Activated CD4-positive, alpha-beta memory T cell treated with anti-CD3 and anti-CD28 coated beads for 36 hours (primary cell): ENCODE measurements at places on chromosomes 16 and 17.
A peak's percentile ranks its signal among the peaks of the same experiment; 100 is the strongest.

DNA sequence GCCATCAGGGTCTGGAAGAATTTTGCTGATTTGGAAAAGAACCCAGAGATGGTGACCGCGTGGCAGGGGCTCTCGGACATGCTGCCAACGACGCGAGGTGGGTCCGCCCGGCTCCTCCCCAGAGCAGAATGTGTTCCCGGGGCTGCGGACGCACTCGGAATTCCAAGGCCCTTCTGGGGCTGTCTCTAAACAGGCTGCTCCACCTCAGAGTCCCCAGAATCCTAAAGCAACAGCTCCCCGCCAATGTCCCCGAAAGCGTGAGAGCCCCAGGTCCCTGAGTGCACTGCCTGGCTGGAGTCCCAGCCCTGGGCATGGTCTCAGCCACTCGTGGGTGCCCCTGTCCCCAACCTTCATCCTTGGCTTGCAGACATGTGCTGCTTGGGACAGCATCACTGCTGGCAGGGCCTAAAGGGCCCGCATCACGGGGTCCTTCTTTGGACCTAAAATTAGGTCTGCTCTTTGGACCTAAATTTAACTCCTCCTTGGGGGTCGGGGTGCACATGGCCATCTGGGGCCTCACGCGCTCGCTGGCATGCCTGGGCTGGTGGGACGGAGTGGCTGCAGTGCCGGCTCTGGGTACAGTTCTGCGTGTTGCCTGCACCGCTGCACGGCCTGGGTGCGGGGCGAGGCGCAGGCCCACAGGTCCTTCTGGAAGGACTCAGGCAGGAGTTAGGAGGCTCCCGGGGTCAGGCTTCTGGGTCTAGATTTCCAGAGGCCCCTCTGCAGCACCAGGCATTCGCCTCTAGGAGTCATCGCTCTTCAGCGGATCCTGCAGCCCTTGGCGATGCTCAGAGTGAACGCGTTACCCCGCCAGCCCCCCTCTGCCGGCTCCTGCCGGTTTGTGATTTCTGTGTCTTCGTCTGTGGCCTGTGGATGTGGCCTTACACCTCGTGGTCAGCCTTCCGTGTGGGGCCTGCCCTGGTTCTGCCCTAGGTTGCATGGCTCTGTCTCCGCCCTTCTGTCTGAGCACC is 41.9 kb upstream of the CHMP6 start:
- no peak overlapping the region for H3K4me3 ChIP-seq
- H3K36me3 ChIP-seq: peaks cover 21% of the 10 kb centered on the region
- H3K4me1 ChIP-seq: no peaks in the 10 kb centered on the region
- DNase-seq: no peak
- no peaks in the 10 kb centered on the region for H3K27me3 ChIP-seq
- no peak overlapping the region for H3K27ac ChIP-seq

- DNase-seq: no peak
- H3K27ac ChIP-seq: no peak overlapping the region
- peaks cover 32% of the 10 kb centered on the region for H3K4me1 ChIP-seq
- no peaks in the 10 kb centered on the region for H3K27me3 ChIP-seq
- H3K36me3 ChIP-seq: no peaks in the 10 kb centered on the region
- no peak overlapping the region for H3K4me3 ChIP-seq
These were observed 20.6 kb downstream of the ACSM1 start for GRCh38 chr16:20676837-20677236.

DNA sequence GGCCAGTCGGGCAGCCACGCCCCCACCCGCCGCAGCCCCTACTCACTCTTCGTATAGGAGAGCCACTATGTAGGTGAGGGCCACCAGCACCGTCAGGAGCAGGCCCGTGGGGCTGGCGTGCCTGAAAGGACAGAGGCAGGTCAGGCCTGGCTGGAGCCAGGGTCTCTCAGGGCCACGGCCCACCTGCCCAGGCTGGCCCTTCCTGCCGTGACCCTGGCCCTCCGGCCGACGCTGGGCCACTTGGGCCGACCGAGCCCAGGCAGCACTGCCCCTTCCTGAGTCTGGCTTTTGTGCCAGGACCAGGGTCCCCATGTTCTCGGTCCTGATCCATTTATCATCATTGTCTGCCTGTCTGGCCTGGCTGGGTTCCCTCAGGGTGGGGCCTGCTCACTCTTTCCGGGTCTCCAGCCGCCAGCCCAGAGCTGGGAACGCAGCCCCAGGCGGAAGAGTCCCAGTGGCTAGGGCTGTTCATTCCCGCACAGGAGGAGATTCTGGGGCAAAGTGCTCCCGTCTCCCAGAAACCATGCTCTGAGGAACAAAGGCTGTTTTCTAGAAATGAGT is 10.1 kb upstream of the RASD1 start:
- no peak overlapping the region for H3K4me3 ChIP-seq
- DNase-seq: no peak
- H3K27ac ChIP-seq: no peak overlapping the region
- no peaks in the 10 kb centered on the region for H3K36me3 ChIP-seq
- H3K4me1 ChIP-seq: no peaks in the 10 kb centered on the region

GRCh38 chr17:66858226-66859083 is 23.5 kb downstream of the CACNG5 start:
- H3K36me3 ChIP-seq: no peaks in the 10 kb centered on the region
- DNase-seq: no peak
- H3K4me3 ChIP-seq: no peak overlapping the region
- H3K27ac ChIP-seq: no peak overlapping the region
- H3K27me3 ChIP-seq: peaks cover under 1% of the 10 kb centered on the region

GRCh38 chr17:17621254-17621653 is 29.7 kb upstream of the PEMT start:
- no peak overlapping the region for H3K27ac ChIP-seq
- H3K36me3 ChIP-seq: no peaks in the 10 kb centered on the region
- H3K27me3 ChIP-seq: no peaks in the 10 kb centered on the region
- DNase-seq: no peak

DNA sequence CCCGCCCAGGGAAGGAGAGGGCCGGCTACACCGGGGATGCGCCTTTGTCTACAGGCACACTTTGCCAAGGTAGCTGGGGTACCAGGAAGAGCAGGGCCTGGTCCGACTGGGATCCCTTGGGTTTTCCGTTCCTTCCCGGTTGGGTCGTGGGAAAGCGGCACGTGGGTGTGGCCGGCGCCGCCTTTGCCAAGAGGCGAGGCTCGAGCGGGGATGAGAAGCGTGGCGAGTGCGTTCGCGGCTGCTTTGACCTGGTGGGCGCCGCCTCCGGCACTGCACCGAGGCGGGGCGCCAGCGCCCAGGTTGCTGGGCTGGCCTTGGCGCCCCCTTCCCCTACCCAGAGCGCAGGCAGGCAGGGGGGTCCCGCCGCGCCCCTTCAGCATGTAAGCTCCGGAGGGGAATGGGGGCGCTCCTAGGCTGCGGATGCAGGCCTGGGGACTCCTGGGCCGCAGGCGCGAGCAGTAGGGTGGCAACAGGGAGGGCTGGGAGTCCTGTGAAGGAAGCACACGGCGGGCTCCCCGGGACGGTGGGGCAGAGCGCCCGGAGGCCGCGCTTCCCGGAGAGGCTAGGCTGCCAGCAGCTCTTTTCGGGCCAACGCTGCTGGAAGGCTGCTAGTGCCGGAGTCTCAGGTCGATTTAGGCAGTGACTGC is 2.0 kb downstream of the HAS3 start:
- H3K4me3 ChIP-seq: peak overlapping the region; percentile 50
- H3K4me1 ChIP-seq: peaks cover 16% of the 10 kb centered on the region
- H3K27ac ChIP-seq: no peak overlapping the region
- no peak for DNase-seq
